Effector memory CD8-positive, alpha-beta T cell (primary cell): ENCODE measurements at places on chromosomes 1 and 21.

GRCh38 chr1:44624268-44624901 lies 49.9 kb downstream of the TMEM53 start:
- no peak for DNase-seq
- H3K4me1 ChIP-seq, result no peaks in the 10 kb centered on the region
- H3K27me3 ChIP-seq, result no peaks in the 10 kb centered on the region
- H3K27ac ChIP-seq, result no peak overlapping the region
- no peaks in the 10 kb centered on the region for H3K36me3 ChIP-seq

DNA sequence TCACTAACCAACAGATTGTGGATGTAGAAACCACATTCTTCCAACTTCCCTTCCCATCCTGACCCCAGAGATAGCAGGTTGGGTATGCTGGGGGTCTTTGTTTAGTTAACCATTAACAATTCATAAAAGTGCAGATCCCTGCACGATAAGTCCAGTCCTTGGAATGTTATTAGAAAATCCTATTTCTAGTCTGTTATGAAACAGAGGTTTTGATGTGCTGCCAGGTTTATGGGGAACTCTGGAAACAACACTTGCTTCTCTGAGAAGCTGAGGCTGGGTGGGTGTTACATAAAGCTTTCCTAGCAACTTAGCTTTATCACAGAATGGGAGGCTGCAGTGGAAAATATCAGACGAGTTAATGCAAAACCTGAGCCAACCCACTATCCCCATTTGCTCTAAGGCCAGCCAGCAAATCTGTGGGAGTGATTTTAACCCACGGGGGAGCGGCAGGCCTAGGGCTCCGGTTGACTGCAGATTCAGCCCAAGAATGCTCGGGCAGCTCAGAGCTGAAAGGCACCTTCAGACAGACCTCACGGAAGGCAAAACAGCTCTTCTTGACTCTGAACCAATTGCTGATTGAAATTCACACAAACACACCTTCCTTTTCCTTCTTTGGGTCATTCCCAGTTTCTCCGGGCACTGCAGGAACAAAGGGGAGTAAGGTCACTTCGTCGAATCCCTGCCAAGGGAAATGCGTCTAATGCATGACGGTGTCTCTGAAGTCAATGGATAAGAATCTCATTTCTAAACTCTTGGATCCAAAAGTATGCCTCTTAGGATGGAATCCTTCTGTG lies 111.7 kb upstream of the IRF2BP2 start:
- DNase-seq, result no peak
- peak overlapping the region; percentile 98 for H3K27ac ChIP-seq
- no peaks in the 10 kb centered on the region for H3K27me3 ChIP-seq
- peaks cover 26% of the 10 kb centered on the region for H3K36me3 ChIP-seq
- H3K4me1 ChIP-seq, result peaks cover 40% of the 10 kb centered on the region

GRCh38 chr1:200334661-200335256 lies 75.1 kb downstream of the ZNF281 start:
- no peaks in the 10 kb centered on the region for H3K27me3 ChIP-seq
- H3K4me3 ChIP-seq, result no peak overlapping the region
- DNase-seq, result no peak
- peaks cover 6% of the 10 kb centered on the region for H3K4me1 ChIP-seq
- H3K36me3 ChIP-seq, result no peaks in the 10 kb centered on the region

DNA sequence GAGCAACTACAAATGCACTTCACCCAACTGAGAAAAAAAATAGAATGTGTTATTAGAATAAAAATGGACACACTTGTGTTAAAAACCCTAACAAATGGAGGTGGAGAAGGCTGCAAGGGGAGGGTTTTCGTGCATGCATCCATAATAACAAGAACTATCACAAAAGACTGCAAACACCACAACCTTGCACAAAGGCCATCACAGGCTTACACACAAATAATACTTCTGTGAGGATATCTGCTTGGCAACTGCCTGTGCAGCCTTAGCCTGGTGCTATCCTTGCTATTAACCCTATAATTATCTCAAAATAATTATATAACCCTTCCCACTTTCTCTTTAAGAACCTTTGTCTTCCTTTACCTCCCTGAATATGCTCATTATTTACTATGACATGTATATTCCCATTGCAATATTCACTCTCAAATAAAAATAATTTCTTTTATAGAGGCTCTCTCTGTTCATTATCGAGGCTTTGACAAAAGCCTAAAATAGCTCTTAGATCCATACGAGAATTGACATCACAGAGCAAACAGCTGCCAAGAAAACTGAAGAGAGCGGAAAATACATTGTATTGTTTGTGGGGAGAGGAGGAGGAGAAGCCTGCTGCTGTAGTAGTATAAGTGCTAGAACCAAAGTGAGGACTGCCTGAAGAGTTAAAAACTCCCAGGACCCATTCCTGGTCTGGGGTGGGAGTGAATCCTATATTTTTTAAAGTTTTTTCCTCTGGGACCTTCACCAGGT lies 1768.7 kb downstream of the BRINP3 start:
- no peaks in the 10 kb centered on the region for H3K4me1 ChIP-seq
- no peaks in the 10 kb centered on the region for H3K36me3 ChIP-seq
- no peaks in the 10 kb centered on the region for H3K27me3 ChIP-seq
- H3K27ac ChIP-seq, result no peak overlapping the region

GRCh38 chr1:174044418-174045222 lies 22.5 kb upstream of the RC3H1 start:
- H3K36me3 ChIP-seq, result no peaks in the 10 kb centered on the region
- H3K27ac ChIP-seq, result no peak overlapping the region
- H3K27me3 ChIP-seq, result no peaks in the 10 kb centered on the region
- no peaks in the 10 kb centered on the region for H3K4me1 ChIP-seq
- DNase-seq, result no peak

DNA sequence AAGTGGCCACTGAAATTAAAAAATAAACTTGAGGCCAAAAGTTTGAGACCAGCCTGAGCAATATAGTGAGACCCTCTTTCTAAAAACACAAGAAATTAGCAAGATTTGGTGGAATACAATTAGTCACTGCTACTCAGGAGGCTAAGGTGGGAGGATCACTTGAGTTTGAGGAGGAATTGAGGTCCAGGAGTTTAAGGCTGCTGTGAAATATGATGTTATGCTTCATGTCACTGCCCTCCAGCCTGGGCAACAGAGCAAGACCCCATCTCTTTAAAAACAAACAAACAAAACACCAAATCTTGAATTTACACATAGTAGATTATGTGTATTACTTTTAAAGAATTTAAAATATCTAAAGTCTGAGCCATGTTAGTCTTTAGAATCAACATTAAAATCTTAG lies 6.3 kb upstream of the FNBP1L start:
- no peak overlapping the region for H3K27ac ChIP-seq
- no peaks in the 10 kb centered on the region for H3K4me1 ChIP-seq
- peaks cover 29% of the 10 kb centered on the region for H3K27me3 ChIP-seq
- H3K36me3 ChIP-seq, result no peaks in the 10 kb centered on the region
- no peak for DNase-seq
- H3K4me3 ChIP-seq, result no peak overlapping the region

GRCh38 chr1:175163702-175164101 lies 28.9 kb downstream of the KIAA0040 start:
- peak overlapping the region; percentile 20 for H3K27ac ChIP-seq
- no peak overlapping the region for H3K4me3 ChIP-seq
- H3K27me3 ChIP-seq, result no peaks in the 10 kb centered on the region
- no peak for DNase-seq
- peaks cover 28% of the 10 kb centered on the region for H3K4me1 ChIP-seq

GRCh38 chr21:46411691-46412090 lies 47.0 kb upstream of the DIP2A start:
- H3K27me3 ChIP-seq, result no peaks in the 10 kb centered on the region
- DNase-seq, result no peak
- H3K4me3 ChIP-seq, result no peak overlapping the region
- no peak overlapping the region for H3K27ac ChIP-seq

- H3K27ac ChIP-seq, result no peak overlapping the region
- H3K27me3 ChIP-seq, result peaks cover 6% of the 10 kb centered on the region
- no peak for DNase-seq
- H3K36me3 ChIP-seq, result no peaks in the 10 kb centered on the region
Measured at GRCh38 chr1:57468641-57469523, 45.0 kb upstream of the DAB1 start.

- no peak for DNase-seq
- H3K27me3 ChIP-seq, result no peaks in the 10 kb centered on the region
- H3K27ac ChIP-seq, result no peak overlapping the region
- H3K36me3 ChIP-seq, result no peaks in the 10 kb centered on the region
Measured at GRCh38 chr21:25179116-25179515, 428.2 kb downstream of the MRPL39 start.

GRCh38 chr1:108512239-108513043 lies 47.5 kb upstream of the EEIG2 start:
- DNase-seq, result no peak
- no peaks in the 10 kb centered on the region for H3K4me1 ChIP-seq
- no peak overlapping the region for H3K27ac ChIP-seq
- H3K27me3 ChIP-seq, result no peaks in the 10 kb centered on the region
- H3K36me3 ChIP-seq, result no peaks in the 10 kb centered on the region

- no peak overlapping the region for H3K27ac ChIP-seq
- no peaks in the 10 kb centered on the region for H3K36me3 ChIP-seq
- no peaks in the 10 kb centered on the region for H3K4me1 ChIP-seq
Measured at GRCh38 chr21:35720208-35720731, 340.1 kb downstream of the SETD4 start.
